T1000 (cell line): ENCODE measurements at places on chromosomes 5 and 9.

DNA sequence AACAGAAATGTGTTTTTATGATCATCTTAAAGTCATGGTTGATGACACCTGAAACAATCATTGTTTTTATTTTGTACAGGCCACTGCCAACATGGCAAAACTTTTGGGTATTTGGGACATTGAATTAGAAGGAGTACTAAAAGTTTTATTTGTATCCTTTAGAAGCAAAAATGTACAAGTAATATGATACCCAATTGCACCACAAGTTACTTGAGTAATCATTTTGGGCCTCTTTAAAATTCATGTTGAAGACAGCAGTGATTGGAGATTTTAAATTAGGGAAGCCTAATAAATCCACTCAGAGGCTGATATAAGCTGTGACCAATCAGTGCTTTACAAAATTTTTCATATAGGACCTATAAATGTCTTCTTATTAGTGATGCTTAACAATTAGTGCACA lies 212.9 kb downstream of the MARCHF11 start:
- DNase-seq = no peak

DNA sequence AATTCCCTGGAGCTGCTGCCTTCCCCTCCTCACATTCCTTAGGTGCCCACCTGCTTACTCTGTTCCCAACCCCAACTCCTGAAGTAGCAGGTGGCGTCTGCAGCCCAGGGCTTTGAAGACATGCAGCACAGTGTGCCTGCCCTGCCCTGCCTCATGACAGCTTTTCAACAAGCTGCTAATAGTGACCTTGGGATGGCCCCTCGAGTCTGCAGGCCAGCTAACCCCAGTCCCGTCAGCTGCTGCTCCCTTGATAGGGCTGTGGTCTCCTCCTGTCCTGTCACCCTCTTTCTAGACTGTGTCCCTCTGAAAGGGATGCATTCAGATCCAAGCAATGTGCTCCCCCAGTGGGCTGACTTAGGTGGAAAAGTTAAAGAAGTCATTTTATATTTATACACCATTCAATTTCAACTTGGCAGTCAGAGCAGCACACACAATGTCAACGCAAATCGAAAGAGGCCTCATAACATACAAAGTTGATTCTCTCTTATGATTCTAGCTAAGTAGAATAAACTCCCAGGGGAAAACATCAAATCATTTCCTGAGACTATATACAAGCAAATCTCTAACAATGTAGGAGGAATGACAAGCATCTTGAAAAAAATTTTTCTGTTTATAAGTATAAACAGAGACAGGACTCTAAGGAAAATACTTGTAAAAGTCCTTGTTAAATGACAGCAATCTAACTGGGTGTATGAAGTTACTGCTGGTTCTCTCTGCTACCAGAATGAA lies 37.9 kb downstream of the ADRB2 start:
- DNase-seq = no peak

DNA sequence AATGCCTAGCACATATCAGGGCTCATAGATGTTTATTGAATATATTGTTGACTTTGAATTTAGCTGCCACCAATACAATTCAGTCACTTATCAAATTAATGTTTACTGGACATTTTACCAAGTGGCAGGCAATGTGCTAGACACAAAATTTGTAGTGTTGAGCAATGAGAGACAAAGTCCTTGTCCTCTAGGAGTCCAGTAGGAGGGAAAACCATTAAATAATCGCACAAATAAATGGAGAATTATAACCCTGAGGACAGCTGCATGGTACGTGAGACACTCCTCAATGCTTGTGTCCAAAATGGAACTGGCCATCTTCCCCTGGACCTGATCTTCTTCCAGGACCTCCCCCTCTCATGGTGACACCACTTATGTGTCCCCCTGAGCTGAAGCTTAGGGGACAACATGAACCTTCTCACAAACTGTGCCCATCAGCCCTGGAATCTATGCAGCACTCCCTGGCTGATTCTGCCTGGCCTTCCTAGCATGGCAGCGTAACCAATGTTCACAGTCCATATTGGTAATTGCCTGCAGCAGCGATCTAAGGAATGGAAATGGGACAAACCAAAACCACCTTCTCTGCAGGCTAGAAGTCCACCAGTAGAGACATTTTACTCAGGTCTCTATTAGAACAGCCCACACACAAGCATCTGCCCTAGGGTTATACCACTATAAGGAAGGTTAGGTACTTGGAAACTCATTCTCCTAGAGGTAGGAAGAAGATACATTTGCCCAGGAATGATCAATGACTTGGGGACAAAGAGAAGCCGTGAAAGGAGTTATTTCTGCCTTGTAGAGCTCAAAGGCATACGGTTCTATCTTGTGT lies 75.5 kb downstream of the FGF1 start:
- DNase-seq = no peak

- no peak for DNase-seq
Measured at GRCh38 chr5:77282337-77283027, 72.0 kb downstream of the PDE8B start.

- DNase-seq = no peak
Measured at GRCh38 chr5:130061746-130062145, 157.5 kb downstream of the CHSY3 start.

DNA sequence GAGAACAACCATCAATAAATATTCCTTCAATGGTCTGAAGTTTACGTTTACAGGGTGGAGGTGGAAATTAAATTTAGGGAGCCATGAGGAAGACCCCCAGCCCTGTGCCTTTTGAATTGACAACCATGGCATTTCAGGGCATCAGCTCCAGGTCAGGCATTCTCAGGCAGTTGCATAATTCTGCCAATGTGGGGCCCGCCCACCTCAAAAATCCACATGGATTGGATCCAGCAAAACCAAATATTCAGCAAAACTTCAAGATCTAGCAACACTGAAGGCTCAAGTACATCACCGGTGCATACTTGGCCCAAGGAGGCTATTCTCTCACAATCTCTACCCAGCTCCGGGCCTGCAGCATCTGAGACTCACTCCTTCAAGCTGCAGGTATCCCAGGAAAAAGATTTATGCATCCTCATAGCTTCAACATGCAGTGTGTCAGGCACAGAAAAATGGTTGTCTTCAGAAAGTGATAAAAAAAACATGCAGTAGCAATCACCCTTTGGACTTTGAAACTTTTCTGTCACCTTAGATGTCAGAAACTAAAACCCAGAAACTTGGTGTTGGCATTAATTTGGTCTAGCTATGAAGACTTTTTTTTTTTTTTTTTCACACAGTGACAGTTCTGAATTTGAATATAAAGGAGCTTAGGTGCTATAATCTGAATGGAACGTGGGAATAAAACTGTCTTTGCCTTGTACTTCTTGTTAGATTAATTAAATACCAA lies 21.4 kb upstream of the ANXA2R start:
- DNase-seq = no peak

- peak; percentile 11 for DNase-seq
Measured at GRCh38 chr9:23582836-23583235, 243.2 kb downstream of the ELAVL2 start.

DNA sequence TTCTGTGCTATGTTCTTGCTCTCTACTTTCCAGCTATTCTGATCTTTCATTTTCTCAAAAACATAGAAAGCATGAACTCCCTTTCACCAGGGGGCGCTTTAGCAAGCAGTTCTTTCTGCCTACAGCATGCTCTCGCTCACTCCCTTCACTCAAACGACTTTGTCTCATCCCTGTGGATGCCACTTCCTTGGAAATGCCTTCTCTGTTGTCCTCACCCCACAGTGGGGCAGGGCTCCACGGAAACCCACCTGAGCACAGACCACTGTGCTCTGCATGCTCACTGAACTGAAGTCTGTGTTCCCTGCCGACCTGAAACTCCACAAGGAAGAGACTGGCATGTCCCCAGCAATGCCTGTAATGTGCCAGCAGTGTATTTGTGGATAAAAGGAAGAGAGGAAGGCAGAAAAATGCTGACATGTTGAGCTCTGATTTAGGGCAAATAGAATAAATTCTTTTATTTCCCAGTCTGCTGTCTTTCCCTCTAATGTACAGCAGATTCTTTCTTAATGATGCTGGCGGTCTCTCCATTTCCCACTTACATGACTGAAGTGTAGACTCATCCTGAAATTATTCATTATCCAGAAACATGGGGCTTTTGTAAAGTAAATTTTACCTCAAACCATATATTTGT lies 4.9 kb upstream of the ROR2 start:
- no peak for DNase-seq
